ENCODE measurements at places on chromosomes 6 and 20.
A peak's percentile ranks its signal among the peaks of the same experiment; 100 is the strongest.

DNA sequence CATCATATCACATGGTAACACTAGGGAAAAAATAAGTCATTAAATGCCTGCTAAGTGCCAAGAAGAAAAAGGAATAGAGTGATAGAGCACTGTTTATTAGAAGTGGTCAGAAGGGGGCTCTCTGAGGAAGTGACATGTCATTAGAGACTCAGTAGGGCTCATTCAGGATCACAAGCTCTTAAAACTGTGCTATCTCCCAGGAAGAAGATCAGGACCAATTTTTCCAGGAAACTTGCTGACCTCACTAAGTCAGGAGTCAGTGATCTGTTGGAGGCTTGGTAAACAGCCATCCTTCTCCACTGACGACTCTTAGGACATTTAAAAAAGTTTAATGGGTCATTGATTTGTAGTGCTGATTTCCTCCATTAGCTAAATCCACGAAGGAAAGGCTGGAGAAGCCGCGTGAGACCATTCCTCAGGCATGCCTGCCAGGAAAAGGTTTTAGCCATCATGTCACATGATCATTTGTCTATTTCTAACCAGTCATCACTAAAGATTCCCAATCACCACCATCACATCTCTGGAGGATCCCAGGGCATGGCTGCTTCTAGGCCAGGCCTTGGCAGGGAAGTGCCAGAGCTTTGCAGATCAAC, 5.9 kb upstream of the PTPN1 start:
- DNase-seq: no peak

DNA sequence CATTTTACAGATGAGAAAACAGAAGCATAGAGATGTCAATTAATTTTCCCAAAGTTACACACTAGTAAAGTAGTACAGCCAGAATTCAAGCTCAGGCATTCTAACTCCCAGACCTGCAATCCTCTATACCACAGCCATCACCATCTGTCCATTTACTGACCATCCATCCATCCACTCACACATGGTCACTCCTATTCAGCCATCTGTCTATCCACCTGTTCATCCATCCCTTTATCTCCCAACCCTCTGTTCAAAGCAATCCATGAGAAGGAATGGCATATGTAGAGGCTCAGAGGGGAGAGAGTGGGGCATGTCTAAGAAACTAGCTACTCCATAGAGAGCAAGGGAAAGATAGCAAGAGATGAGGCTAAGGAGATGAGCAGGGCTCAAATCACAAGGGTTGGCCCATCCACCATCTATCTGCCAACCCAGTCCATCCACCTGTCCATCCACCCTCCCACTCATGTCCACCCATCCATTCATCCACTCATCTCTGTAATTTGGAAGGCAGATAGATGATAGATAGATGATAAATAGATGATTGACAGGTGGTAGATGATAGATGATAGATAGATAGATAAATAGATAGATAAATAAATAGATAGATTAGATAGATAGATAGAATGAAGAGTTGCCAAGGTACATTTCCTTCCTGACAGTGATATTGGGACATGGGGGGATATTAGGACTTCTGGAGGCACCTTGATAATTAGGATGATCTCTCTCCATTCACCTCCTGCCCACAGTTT, 12.2 kb upstream of the C6orf132 start:
- DNase-seq: no peak

DNA sequence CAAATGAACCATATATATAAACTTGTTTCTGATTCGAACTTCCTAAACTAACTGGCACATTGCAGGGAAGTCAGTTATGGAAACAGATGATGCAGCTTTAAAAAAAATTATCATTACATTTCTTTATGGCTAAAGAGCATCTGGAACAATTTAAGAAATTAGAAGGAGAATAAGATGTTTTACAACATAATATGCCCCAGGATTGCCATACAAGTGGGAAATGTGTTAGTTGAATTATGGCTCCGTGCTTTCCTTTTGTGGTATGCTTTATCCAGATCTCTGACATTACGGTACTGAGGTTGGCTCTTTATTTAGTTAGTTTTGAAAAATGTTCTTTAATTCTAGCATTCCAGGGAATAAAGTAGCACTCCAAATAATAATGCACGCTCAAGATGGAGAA, 343.0 kb upstream of the ZFP64 start:
- no peak for DNase-seq

DNA sequence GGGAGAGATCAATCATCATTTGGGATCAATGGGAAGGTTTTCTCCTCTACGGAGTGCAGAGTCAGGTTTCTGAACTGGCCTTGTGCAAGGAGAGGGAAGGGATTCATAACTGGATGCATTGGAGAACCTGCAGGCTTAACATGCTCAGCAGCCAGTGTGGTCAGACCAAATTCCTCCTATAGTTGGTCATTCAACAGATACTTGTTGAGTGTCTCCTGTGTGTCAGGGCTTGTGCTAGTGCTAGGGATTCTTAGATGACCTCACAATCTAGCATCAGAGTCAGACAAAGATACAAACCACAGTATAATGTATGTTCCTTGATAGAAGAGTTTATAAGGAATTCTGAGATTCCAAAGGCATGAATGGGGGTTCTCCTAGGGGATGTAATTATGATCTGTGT, 23.9 kb downstream of the RALY start:
- DNase-seq: no peak

DNA sequence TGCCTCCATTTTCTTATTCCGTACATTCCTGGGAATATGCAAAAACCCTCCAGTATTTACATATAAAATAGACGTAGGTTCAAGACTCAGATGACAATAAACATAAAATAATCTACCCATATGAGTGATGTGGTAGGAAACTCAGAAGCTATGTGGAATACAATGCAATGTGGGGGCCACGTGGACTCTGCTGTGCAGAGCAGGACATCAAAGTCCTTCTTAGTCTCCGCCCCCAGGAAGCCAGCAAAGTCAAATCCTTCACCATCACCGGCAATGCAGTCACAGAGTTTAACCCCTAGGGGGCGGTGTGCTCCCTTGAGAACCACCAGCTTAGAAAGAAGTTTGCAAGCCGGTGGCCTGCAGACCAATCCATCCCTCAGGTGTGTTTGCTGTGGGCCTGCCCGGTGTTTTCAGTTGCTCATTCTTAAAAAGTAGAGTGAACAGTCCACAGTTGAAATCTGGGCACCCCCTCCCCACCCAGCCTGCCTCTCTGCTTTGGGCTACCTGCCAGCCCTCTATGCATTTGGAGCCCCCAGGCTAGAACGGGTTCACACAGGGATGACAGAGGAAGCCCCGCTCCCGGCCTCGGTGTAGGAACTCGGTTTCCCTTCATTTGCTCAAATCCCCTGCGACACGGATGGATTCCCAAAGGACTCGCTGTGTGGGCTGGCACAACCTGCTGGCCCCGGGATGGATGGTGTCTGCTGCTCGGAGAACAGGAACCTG, 59.9 kb downstream of the SULF2 start:
- peak; percentile 75 for DNase-seq

GRCh38 chr6:135182071-135183001, 1.2 kb downstream of the MYB start:
- peak; percentile 51 for DNase-seq

- no peak for DNase-seq
Observed at GRCh38 chr6:147776631-147777213, 268.2 kb downstream of the SAMD5 start.

GRCh38 chr20:745683-746301, 22.5 kb downstream of the SLC52A3 start:
- no peak for DNase-seq

DNA sequence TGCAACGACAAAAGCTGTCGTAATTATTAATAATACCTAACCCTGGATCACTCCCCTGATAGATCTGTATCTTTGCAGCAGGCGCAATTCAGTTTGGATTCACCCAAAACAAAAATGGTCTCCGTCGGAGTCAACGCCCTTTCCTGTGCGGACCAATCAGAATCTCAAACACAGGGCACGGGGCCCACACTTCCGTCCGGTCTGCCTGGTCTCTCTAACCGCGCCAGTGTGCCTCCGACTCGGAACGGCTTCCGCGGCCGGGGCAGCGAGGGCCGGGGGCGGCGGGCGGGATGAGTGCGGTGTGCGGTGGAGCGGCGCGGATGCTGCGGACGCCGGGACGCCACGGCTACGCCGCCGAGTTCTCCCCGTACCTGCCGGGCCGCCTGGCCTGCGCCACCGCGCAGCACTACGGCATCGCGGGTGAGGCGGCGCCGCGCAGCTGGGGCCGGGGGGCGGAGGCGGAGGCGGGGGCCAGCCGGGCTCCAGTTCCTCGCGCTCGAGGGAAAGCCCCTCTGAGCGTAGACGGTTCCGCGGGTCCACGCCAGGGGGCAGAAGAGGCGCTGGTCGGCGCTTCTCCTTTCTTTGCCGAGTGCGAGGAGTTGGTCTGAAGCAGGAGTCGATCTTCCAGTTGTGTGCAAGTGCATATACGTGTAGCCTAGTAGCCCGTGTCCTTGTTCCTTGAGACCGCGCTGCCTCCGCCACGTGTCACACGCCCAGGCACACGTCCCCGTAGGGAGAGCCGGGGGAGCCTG, at the start of gene PEX7:
Gene PEX7 (plus strand): TSS at position 217 of the 752 bp plus-strand sequence. CDS start 74 bp downstream, at position 291.
- DNase-seq: peak; percentile 90

DNA sequence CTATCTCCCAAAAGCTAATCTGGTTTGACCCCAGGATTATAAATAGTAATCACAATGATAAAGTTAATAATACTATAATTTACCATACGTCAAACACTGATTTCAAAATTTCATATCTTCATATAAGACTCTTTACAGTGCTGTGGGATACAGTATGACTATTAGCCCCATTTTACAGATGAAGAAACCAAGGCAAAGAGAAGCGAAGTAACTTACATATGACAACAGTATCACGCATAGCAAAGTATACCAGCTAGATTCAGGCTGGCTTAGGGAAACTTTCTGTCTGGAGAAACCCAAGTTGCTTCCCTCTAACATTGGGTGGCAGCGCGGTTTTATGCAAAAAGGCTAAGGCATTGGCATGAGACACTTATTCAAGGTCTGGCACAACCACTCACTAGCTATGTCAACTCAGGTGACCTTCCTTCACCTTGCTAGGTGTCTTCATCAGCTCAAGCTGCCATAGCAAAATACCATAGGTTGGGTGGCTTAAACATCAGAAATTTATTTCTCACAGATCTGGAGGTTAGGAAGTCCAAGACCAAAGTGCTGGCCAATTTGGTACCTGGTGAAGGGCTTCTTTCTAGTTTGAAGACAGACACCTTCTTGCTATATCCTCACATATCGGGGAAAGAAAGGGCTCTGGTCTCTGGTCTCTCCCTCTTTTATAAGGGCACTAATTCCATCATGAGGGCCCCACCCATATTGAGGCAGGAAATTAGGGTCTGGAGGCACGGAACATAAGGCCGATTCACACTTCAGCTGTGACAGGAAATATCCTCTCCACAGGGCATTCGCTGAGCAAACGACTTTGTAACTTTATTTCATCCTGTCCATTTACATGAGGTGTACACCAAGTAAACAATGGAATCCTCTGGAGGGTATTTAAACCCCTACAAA, 22.4 kb upstream of the UTRN start:
- no peak for DNase-seq

GRCh38 chr6:106591111-106591825, 38.0 kb downstream of the RTN4IP1 start:
- no peak for DNase-seq

- DNase-seq: no peak
Observed at GRCh38 chr20:58891718-58892140, 39.2 kb downstream of the GNAS start.

- no peak for DNase-seq
Observed at GRCh38 chr6:34130862-34131261, 15.0 kb downstream of the GRM4 start.

GRCh38 chr6:102631921-102632320, 1238.4 kb downstream of the GRIK2 start:
- no peak for DNase-seq

- DNase-seq: no peak
Observed at GRCh38 chr20:62312662-62312977, 9.8 kb downstream of the ADRM1 start.

GRCh38 chr6:16592223-16592911, 168.9 kb downstream of the ATXN1 start:
- no peak for DNase-seq

All from CD8-positive, alpha-beta T cell (primary cell).